Hypothalamus (tissue), 51 donors: ENCODE measurements at places on chromosomes 5 and 9.

DNA sequence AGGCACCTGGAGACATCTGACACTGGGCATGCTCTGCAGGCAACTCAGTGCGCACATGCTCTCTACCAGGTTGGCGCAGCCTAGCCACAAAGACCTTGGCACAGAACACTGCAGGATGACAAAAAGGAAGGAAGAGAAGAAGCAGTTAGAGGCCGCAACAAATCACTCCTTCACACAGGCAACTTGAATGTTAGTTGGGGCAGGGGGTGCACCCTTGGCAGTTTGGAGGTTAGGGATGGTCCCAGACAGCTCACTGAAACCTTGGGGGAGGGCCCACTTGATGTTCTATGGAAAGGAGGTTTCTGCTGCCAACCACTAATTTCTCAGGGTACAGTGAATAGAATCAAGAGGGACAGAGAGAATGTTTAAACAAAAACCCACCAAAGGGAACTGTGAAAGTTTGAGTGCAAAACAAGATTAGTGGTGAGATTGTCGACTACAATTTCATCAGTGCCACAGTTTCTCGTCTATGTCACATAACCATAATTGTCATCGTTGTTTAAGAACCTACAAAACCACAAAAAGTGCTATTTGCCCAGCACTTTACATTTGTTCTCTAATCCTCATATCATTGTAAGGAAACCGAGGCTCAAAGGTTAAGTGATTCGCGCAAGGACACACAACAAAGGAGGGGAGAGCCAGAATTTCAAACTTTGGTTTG, 48.7 kb downstream of the FBXW11 start:
- DNase-seq, result no peak

GRCh38 chr9:109497226-109498153, 617 bp downstream of the PTPN3 start:
- DNase-seq, result no peak

DNA sequence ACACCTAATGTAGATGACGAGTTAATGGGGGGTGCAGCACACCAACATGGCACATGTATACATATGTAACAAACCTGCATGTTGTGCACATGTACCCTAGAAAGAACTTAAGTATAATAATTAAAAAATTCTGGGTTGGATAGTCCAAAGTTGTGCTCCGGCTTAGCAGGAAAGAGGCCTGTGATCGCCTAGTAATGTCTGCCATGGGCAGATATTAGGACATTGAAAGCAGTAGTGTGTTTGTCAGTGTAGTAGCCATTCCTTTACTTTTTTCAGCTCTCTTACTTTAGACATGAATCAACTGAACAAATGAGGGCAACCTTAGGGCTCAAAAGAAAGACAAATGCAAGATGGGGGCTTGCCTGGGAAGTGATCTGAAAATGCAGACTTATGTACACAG, 58.9 kb downstream of the PPARGC1B start:
- DNase-seq, result no peak

GRCh38 chr5:84688566-84688965, 303.9 kb upstream of the EDIL3 start:
- DNase-seq, result no peak

- DNase-seq, result no peak
These were observed 33.8 kb downstream of the WNK2 start for GRCh38 chr9:93217706-93218105.

GRCh38 chr9:78871086-78871451, 574.1 kb downstream of the PSAT1 start:
- no peak for DNase-seq

- DNase-seq, result no peak
These were observed 5.7 kb downstream of the NDST1 start for GRCh38 chr5:150513375-150514309.

DNA sequence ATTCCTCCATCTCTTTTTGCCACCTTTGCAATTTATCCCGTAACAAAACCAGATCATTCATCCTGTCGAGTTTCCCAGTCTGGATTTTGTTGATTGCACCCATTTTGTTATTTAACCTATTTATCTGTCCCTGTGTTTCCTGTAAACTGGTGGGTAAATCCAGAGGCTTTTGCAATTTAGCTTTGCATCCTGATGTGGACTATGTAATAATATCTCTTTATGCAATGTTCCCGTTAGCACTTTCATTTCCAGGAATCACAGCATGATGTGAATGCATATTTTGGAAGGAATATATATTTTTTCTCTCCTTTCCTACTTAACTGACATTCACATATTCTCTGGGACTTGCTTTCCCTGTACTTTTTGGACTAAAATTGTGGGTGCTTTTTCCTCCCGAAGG, 240.3 kb upstream of the GAS1 start:
- no peak for DNase-seq

DNA sequence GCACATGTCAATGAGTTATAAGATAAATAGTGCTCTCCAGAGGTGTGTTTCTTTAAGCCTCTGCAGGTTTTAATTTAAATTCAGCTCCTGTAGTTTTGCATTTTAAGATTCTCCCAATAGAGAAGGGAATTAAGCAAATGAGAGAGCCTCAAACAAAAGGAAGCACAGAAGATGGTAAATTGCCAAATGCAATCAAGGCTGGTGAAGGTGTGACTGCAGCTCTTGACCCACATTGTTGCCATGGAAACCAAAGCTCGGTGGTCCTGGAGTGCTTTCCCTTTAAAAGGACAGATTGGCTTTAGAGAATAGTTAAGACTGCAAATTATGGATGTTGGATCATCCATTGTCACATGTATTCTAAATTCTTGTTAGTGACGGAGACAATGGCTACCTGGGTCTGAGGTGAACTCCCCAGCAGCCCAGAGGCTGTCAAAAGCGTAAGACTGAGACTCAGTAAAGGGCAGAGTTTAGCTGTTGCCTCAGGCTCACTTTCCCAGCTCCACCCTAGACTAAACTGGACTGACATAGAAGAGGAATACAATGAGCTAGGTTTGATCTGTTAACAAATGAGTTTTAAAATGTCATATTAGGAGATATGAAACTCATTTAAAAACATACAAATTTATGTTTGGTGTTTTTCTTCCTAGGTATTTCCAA, 12.3 kb downstream of the GAPT start:
- no peak for DNase-seq

- no peak for DNase-seq
These were observed 98.0 kb downstream of the RASGRF2 start for GRCh38 chr5:81058121-81058520.

- DNase-seq, result no peak
These were observed 16.6 kb downstream of the OLFM1 start for GRCh38 chr9:135103931-135104639.

DNA sequence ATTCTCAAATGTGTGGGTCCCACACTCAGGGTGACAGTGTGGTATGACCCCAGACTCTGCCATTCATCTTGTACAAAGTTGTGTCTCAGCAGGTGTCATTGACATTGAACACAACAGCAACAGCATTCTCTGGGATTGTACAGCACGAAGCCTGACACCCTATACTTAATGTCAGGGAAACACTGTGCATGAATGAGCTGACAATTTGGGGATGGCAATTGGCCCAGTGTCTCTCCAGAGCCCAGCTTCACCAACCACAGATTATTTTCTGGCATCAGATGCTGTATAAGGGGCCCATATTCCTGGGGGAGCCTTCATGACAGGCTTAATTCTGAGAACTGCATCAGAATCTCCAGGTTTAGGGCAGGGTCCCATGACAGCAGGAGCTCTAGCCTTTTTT, 143.2 kb downstream of the GCNT1 start:
- no peak for DNase-seq
